ENCODE measurements at places on chromosomes 1 and 21. TPM values are rescaled to one million over a fixed set of nuclear protein-coding genes. Genes with fewer than 3 reads are reported as not detected.

DNA sequence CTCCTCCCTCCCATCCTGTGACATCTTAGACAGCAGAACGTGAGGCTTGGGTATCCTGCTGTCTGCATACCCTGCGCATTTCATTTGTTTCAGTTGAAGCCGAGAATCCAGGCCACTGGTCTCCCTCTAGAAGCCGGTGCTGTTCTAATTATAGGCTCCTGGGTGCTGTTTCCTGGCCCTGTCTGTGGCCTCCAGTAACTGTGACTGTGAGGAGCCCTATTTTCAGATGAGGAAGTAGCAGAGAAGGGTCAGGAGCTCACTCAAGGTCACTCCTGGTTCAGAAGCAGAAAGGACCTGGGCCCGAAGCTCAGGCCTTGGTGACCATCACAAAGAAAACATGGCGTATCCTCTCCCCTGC is 24.0 kb downstream of the COQ8A start:
- DNase-seq: no peak

GRCh38 chr1:167532964-167533824 is 14.9 kb upstream of the CD247 start:
- DNase-seq: no peak

DNA sequence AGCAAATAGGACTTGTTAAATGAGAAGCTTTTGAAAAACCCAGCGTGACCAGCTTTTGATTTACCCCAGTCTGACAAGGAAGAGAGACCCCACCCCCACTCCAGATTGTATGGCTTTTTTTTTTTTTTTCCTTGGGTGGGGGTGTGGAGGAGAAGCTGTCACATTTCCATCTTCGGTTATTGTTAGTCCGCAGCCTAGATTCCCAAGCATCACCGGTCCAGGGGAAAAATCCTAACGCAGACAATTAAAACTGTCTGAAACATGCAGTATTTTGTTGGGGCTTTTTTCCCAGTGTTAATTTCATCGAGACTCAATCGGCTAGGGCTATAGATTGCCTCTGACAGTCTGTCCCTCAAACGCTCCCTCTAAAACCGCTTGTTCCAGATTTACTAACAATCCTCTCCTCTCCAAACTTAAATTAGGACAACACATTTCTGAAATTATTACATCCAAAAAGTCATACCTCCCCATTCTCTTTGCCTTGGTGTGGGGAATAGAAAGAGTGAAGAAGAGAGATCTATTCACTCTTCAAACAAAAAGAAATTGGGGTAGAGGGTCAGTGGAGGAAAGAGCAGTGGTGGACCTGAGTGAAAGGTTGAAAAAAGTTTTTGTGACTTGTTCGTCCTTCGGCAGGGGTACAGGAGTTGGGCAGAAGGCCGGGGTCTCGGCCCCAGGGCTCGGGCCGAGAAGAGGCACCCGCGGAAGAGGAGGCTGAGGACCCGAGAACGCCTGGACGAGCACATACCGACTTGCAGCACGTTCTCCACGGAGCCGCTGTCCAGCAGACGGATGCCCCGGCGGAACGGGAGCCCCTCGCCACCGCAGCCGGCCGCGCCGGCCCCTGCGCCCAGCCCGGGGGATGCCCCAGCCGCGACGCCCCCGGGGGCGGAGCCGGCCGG is 1.1 kb downstream of the ZSWIM5 start:
- no peak for DNase-seq

Gene LCE1B
- total RNA-seq: not detected

Gene ACP6
- 16.5 TPM for total RNA-seq
